ENCODE measurements at places on chromosomes 2 and 18.

DNA sequence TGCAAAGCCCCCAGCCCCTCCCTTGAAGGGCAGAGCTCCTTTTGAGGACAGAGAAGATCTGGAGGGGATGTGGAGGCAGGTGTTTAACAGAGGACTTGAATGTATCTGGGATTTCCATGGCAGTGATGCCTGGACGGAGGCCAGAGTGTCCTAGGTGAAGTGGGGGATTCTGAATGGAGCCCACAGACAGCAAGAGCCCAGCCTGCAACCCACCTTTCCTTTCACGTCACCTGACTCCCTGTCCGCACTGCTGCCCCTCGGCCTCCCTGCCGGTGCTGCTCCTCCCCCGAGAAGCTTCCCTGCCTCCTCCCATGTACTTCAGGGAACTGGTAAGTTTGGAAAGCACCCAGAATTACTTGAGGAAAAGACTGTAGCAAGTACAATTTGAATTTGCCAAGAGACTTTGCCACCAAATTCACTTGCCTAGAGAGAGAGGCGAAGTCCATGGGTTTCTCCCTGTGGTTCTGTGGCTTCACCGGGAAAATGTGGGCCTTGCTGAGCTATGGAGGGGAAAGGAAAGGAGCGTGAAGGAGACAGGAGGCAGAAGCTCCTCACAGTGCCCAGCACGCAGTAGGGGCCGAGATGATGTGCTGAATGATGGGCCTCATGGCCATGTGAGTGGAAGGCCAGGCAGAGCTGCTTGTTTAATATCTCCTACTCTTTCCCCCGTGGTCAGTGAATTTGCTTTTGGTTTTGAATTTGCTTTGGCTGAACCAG, 13.9 kb upstream of the ASPRV1 start:
- DNase-seq, result no peak

GRCh38 chr2:233828546-233829192, 25.7 kb downstream of the HJURP start:
- DNase-seq, result no peak

DNA sequence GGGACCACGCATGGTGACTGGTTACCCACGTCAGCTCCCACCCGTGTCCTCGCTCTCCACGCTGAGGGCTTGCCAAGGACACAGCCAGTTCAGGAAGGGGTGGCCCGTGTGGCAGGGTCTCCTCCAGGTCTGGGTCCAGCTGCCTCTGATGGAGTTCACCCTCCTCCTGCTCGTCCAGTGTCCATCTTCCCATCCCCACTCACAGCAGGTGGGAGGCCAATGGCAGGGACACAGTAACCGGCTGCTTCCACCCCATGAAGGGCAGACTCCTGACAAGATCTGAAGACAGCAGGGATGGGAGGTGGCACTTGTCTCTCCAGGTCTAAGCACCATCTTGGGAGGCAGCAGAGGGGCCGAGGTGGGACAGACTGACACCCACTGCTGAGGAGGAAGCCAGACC, 106.4 kb downstream of the NDUFA10 start:
- no peak for DNase-seq

DNA sequence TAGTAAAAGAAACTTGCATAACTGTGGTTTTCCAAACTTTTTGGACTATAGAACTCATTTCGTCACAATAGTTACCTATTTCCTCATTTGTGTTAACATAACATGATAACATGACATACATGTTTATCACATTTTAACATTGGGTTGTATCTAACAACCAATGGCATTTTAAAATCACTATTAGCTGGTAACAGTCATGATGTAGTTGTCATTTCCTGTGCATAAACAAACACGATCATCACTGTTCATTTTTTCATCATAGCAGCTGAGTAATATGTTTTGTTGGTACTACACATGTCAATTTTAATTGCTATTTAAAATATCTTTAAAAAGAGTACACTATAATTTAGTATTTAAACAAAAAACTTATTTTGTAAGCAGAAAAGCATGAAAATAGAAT, 402.4 kb downstream of the SATB2 start:
- DNase-seq, result no peak

- DNase-seq, result no peak
These were observed 178.6 kb downstream of the MGAT5 start for GRCh38 chr2:134432435-134432883.

- no peak for DNase-seq
These were observed 88.4 kb upstream of the STK17B start for GRCh38 chr2:196259507-196260481.

DNA sequence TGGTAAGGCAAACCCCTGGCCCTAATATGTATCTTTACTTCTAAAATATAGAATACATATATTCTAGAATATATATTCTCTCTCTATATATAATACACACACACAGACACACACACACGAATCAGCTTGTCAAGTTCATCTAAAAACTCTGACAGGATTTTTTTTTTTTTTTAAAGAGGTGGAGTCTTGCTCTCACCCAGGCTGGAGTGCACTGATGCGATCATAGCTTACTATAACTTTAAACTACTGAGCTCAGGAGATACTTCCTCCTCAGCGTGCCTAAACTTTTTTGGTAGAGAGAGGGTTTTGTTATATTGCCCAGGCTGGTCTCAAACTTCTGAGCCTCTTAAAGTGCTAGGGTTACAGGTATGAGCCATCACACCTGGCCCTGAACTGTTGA, 45.2 kb downstream of the DOK1 start:
- no peak for DNase-seq

- no peak for DNase-seq
These were observed 356.9 kb upstream of the SMIM21 start for GRCh38 chr18:75784390-75784789.

DNA sequence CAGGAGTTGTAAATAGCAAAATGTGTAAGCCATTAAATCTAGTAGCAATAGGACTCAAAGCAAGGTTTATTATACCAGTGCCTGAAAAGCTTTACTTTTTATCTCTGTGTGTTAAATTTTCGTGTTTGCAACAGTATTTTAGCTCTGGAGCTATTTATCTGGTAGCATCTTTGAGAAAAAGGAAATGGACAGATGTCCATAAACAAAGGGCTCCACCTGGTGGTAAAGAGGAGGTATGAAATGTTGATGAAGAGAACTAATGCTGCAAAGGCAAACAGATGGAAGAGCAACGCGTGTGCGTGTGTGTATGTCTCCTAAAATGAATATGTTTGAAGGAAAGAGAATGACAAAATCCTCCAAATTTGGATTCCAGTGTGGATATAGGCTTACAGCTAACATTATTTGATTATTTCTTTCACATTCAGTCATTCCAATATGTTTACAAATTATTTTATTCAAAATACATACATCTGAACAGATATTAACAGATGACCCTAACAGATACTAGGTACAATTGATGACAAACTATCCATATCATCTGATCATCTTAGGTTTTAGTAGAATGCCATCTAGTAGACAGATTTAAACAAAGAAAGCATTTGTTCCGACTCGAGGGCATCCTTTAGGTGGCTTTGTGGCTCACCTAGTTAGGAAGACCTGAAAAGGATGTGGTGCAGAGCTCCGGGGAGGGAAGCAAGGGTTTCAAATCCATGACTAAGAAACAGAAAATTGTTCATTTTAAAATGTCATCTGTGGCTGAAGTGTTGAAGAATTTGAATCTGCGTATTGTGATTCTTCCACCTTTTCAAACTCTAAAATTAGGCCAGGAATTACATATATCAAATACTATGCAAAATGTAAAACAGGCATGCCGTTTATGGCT, 383.3 kb downstream of the MTX2 start:
- peak; percentile 11 for DNase-seq

DNA sequence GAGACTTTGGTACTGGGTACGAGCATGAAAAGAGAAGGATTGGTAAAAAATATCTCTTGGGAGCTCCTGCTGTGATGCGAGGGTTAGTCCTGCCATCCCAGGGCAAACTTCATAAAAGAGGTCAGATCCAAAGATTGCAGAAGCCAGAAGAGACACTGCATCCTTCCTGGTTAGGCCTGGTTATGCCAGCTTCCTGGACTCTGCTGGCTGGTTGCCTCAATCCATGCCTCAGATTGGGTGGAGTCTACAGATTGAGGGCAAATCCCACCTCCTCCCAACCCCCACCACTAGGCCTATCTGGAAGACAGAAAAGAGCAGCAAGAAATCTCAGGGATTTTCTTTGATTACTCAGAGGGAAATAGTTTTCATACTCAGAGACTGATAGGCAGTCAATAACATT, 5.3 kb upstream of the ACADL start:
- DNase-seq, result no peak

GRCh38 chr2:160139991-160140390, 60.1 kb downstream of the ITGB6 start:
- no peak for DNase-seq

DNA sequence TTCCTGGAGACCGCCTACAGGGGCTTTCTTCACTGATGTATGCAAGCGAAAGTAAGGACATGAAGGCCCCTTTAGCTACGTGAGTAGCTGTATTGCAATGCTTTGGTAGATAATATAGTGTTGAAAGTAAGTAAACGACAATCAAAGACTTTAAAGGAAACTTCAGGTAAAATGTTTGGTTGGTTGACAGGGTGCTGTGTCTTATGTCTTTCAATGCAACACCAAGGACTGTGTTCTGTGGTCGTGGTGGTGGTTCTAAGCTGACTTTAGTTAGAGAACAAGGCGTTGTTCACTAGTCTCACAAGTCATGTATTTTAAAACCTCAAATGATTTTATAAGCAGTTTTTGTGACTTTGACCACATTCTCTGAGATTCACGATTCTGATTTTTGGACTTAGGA, 58.0 kb upstream of the CABYR start:
- DNase-seq, result no peak

- peak; percentile 21 for DNase-seq
These were observed 686 bp downstream of the UBXN4 start for GRCh38 chr2:135742325-135742757.

- DNase-seq, result no peak
These were observed 194.9 kb upstream of the KYNU start for GRCh38 chr2:142682528-142682927.

- DNase-seq, result no peak
These were observed 154.0 kb downstream of the SATB2 start for GRCh38 chr2:199303728-199304177.

GRCh38 chr2:108115868-108116267, 123.9 kb upstream of the SULT1C3 start:
- DNase-seq, result no peak

- no peak for DNase-seq
These were observed 31.0 kb downstream of the TANC1 start for GRCh38 chr2:158999458-158999857.

DNA sequence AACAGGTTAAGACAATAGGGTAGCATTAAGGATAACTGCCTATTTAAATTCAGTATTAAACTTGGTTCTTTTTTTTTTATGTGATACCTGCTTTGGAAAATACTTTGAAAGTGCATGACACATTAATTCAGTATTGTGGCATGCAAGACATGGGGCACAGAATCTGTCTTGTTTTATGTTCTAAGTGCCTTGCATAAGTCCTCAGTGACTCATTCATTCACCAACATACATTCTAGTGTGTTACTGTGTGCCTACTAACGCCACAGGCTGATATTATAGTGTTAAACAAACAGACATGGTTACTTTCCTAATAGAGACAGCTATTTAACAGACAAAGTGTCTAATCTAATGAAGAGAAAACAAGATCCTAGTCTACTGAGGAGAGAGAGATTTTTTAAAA, 91.7 kb downstream of the GCA start:
- no peak for DNase-seq

GRCh38 chr2:216635701-216636550, 2.7 kb downstream of the IGFBP2 start:
- no peak for DNase-seq

GRCh38 chr2:134946073-134946472, 27.5 kb downstream of the CCNT2 start:
- no peak for DNase-seq

- DNase-seq, result no peak
These were observed 103.9 kb downstream of the MRO start for GRCh38 chr18:50715919-50716318.

DNA sequence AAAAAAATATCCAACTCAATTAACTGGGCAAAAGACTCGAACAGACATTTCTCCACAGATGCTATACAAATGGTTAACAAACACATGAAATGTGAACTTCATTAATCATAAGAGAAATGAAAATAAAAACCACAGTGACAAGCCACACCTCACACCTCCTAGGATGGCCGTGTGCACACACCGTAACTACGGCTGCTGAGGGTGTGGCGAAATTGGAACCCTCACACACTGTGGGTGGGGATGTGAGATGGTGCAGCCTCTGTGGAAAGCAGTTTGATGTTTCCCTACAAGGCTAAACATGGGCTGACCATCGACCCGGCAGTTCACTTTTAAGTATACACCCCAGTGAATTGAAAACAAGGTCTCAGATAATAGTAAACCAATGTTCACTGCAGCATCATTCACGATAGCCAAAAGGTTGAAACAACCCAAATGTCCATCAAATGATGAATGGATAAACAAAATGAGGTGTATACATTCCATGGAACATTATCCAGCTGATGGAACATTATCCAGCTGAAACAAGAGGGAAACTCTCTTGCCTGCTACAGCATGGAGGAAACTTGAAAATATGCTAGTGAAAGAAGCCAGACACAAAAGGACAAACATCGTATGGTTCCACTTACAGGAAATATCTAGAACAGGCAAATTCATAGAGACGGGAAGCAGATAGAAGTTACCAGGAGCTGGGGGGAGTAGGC, 32.2 kb downstream of the ZAP70 start:
- no peak for DNase-seq

GRCh38 chr18:3671176-3671575, 221.2 kb downstream of the TGIF1 start:
- no peak for DNase-seq

- no peak for DNase-seq
These were observed 68.1 kb downstream of the ITGB1BP1 start for GRCh38 chr2:9355270-9355669.

- DNase-seq, result no peak
These were observed 1.8 kb downstream of the HNMT start for GRCh38 chr2:137966043-137966442.

DNA sequence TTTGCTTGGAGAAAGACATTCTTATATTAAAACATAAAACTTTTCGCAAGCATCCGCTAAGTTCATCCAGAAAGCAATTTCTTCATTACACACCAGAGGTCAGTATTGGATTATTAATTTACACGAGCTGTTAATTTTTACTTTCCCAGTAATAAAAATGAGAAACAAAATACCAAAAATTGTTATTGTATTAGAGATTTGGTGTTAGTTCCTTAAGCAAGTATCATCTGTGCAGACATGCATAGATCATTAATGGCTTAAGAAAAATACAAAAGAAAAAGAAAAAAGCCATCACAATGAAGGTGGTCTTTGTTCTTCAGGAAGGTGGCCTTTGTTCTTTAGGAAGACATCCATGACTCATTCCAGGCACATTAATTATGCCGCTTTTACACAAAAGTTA, 53.6 kb upstream of the HNMT start:
- DNase-seq, result peak; percentile 40

DNA sequence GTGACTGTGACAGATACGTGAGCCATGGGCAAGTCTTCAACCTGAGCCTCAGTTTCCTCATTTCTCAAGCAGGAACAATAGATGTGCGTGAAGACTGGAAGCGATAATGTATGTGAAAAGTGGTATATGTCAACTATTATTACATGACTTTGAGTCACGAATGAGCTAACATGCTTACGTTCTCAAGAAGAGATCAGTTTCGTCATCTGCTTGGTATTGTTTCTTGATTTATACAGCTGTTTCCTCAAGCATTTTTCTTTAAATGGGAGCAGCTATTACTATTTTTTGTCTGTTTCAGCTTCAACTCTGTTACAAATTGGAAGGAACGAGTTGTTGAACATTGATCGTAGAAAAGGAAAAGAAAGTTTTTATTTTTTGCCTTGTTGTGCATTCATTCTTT, 48.5 kb upstream of the THOC1 start:
- no peak for DNase-seq

GRCh38 chr2:25651066-25651465, 22.3 kb downstream of the DTNB start:
- DNase-seq, result no peak

- DNase-seq, result peak; percentile 95
These were observed 1244.7 kb upstream of the ZEB2 start for GRCh38 chr2:145764631-145765030.
